ENCODE measurements at places on chromosomes 1 and 21.

DNA sequence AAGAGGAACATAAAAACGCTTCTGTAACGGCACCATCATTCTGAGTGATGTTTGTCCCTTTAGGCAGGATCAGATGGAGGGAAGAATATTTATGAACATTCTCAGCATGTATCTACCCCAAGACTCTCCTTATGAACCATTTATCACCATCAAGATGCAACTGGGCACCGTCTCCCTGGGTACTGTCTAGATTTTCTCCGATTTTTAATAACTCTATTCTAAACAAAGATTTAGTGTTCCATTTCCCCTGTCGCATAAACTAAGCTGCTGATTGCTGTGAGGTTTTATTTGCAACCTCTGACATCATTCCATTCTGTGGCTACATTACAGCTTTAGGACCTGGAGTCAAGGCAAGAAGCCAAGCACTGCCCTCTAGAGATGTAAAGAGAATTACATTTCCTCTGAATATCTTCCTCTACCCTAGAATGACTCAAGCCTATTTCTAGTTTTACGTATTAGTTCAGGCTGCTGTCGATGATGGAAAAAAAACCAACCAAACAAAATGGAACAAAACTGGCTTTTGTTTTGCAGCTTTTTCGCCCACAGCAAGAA, 130.1 kb upstream of the MAP1LC3C start:
- no peak for DNase-seq

DNA sequence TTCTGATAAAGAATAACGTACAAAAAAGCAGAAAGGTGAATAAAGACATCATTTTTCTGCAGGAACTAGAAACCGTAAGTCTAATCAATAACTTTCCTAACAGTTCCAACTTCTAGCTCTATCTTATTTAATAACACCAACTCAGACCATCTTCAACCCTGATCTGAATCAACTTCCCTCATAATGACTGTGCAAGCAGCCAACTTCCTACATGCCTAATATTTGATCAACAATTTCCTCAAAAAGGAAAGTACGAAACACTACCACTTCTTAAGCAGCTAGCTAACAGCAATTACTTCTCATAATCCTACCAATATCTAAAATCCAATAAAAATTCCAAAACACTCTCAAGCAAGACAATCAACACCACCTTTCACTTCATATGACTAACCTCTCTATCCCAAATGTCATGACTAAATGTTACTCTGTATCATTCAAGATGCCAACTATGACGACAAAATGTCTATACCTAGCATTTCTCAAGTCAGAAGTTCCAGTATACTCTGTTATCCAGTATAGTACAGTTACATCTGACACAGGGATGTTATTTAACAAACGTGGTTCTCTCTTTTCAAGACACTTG, 1.7 kb downstream of the COP1 start:
- no peak for DNase-seq

GRCh38 chr1:29845910-29846309, 609.6 kb downstream of the PTPRU start:
- no peak for DNase-seq

GRCh38 chr1:45009956-45010854, 919 bp downstream of the HECTD3 start:
- peak; percentile 29 for DNase-seq

- DNase-seq, result no peak
These were observed 31.4 kb upstream of the LEPR start for GRCh38 chr1:65388908-65389695.

DNA sequence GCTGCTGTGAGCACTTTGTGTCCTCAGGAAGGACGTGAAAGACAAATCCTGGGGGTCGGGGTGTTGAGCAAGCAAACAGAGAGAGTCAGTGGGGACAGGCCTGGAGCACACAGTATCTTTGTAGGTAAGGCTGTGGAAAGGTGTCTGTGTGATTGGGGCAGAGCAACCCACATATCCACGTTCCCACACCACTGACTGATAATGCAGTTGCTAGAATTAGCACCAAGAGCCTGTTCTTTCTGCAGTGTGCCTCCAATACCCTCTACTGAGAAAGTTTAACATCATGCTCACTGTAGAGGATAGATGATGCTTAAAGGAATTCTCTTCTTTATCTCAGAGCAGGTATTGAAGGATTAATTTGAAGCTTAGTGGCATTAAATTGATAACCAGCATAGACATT, 161.1 kb downstream of the PIK3R3 start:
- DNase-seq, result no peak

GRCh38 chr1:43387976-43388599, 1.5 kb downstream of the MED8 start:
- no peak for DNase-seq

DNA sequence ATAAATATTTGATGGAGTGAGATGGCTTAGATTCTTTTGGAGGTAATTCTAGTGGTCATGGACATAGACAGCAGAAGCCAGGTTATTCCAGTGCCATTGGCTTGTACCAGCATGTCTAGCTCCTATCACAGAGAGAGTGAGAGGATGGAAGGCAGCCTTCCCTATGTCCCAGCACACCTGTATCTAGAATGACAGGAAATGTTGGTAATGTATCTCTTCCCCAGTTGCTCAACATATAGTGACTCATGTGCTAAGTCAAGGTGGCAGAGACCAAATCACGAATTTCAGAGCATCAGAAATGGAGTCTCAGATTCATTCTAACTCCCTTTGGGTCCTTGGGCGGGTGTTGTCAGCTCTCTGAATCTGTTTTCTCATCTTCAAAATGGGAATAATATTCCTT, 28.4 kb downstream of the METTL13 start:
- DNase-seq, result no peak

DNA sequence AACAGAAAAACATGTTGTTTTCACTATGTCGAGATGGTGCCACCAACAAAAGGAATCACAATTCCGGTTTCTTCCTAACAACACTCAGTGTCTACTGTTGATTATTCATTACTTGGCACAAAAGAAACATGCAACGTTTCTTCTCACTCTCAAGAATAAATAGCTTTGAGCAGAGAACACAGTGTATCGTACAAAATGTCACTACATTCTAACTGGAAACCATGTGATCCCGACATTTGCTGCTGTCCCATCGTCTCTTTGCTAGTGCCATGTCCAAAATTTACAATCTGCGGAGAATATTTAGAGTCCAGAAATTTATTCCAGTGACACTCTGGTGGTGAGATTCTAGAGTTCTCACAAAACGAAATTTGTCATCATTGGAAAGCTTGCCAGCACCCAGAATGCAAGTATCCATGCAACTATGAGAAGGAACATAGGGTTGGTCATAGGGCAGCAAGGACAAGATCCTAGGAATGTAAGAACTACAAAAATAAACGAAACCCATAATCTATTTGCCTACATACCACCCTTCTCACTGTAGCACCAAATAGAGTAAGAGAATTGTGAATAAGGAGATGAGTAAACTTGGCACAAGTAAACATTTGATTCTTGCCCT, 505.1 kb downstream of the LTN1 start:
- no peak for DNase-seq

DNA sequence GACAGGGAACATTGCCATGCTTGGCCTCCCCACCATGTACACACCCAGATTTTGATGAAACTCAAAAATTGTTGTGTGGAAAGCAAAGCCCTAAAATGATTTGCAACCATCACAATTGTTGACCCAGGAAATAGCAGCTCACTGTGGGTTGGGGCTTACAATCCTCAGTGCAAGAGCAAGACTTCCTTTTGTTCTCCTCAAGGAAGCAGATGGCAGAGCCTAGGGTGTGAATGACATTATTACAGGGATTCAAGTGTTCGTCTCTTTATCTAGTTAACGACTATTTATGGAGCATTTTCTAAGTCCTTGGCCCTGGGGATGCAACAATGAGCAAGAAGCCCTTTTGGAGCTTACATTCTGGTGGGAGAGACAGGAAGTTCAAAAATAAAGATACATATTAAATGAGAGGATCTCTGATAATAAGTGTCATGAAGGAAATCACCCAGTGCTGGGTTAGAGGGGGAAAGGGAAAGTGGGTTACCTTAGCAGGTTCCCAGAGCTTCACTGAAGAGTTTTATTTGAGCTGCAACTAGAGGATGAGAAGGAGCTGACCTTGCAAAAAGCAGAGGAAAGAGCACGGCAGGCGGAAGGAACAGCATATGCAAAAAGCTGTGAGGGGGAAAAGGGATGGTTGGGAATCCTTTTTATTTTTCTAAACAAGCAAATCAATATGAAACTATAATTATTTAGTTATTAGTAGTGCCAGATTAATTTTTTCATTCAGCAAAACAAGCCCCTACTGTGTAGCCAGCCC, 38.5 kb upstream of the ID3 start:
- no peak for DNase-seq

- DNase-seq, result no peak
These were observed 29.6 kb upstream of the RGS1 start for GRCh38 chr1:192545896-192546521.

DNA sequence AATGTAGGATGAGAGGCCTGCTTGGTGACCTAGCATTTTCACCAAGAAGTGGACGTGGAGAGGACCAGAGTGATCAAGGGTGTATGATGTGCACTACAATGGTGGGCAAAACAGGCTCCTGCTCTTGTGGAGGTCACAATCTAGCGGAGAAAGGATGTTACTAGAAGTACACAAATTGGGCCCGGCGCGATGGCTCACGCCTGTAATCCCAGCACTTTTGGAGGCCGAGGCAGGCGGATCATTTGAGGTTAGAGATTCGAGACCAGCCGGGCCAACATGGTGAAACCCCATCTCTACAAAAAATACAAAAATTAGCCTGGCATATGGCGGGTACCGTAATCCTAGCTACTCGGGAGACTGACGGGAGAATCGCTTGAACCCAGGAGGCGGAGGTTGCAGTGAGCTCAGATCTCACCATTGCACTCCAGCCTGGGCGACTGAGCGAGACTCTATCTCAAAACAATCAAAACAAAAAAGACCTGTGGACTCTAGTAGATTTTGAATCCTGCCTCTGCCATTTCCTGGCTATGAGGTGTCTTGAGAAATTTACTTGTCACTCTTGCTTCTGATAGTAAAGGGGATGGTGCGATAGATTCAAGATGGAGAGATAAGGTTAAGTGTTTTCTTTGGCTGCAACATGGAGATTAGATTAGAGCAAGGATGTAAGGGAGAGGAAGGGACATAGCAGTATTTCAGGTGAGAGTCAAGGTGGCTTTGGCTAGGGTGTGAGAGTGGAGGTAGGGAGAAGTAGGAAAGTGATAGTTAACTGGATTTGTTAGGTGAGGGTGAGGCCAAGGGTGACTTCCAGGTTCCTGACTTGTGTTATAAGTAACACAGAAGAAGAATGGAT, 7.1 kb downstream of the KLF18 start:
- no peak for DNase-seq

- DNase-seq, result no peak
These were observed 76.4 kb upstream of the SCYL3 start for GRCh38 chr1:169970114-169970513.

DNA sequence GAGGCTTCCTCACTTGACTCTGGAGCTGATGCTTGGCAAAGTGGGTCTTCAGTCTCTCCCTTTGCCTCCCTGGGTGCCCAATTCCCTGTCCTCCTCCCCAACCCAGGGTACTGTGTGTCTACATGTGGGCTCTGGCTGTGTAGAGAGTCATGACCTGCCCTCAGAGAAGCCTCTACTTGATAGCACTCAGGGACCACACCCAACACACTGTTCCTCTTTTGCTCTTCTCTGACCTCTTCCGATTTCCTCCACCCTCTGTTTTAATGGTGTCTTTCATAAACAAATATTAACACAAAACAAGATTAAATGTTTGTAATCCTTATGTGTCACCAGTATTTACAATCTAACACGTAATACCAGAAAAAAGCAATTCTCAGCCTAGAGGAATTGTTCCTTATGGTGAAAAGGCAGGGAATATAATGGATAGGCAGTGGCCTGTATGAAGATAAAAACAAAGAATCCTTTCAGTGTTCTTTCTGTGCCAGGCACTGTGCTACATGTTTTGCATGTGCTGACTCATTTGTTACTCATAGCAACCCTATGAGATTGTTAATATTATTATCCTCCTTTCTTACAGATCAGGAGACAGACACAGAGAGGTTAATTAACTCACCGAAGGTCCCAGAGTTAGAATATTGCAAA, 58.2 kb downstream of the HSD3B1 start:
- no peak for DNase-seq

- no peak for DNase-seq
These were observed 7.4 kb upstream of the INKA2 start for GRCh38 chr1:111746614-111746999.

- no peak for DNase-seq
These were observed 60.5 kb downstream of the ERI3 start for GRCh38 chr1:44294588-44295007.

- DNase-seq, result no peak
These were observed 7.0 kb downstream of the CC2D1B start for GRCh38 chr1:52358851-52359497.

GRCh38 chr1:119655154-119655553, 7.1 kb upstream of the ZNF697 start:
- DNase-seq, result no peak

- DNase-seq, result no peak
These were observed 437.8 kb downstream of the PTBP2 start for GRCh38 chr1:97159342-97159741.

GRCh38 chr1:94634977-94635416, 93.4 kb upstream of the F3 start:
- no peak for DNase-seq

GRCh38 chr1:41592451-41593125, 108.1 kb upstream of the EDN2 start:
- DNase-seq, result no peak

DNA sequence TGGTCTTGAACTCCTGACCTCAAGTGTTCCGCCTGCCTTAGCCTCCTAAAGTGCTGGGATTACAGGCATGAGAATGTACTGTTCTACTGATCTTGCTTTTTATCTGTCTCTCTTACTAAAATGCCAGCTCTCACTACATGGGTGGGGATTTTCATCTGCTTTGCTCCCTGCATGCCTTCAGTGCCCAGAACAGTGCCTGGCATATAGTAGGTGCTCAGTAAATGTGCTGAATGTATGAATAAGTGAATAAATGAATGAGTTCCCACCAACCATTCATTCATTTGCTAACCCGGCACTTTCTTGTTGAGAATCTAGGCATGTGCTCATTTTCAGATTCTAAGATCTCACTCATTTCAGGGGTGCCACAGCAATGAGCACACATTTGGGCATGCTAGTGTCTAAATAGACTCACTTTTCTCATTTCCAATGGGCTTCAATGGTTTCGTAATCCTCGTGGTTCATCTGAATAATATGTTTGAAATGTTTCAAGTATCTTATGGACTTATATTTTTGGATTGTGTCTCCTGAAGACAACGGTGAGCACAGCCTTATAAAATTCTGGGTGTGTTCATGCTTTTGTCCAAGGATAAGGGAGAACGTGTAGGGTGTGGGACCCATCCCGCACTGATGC, 7.6 kb downstream of the DHRS3 start:
- no peak for DNase-seq

- DNase-seq, result no peak
These were observed 162.4 kb upstream of the POU3F1 start for GRCh38 chr1:38208716-38209632.
